Substantia nigra (tissue), 51 donors: ENCODE measurements at places on chromosomes 4 and X.

DNA sequence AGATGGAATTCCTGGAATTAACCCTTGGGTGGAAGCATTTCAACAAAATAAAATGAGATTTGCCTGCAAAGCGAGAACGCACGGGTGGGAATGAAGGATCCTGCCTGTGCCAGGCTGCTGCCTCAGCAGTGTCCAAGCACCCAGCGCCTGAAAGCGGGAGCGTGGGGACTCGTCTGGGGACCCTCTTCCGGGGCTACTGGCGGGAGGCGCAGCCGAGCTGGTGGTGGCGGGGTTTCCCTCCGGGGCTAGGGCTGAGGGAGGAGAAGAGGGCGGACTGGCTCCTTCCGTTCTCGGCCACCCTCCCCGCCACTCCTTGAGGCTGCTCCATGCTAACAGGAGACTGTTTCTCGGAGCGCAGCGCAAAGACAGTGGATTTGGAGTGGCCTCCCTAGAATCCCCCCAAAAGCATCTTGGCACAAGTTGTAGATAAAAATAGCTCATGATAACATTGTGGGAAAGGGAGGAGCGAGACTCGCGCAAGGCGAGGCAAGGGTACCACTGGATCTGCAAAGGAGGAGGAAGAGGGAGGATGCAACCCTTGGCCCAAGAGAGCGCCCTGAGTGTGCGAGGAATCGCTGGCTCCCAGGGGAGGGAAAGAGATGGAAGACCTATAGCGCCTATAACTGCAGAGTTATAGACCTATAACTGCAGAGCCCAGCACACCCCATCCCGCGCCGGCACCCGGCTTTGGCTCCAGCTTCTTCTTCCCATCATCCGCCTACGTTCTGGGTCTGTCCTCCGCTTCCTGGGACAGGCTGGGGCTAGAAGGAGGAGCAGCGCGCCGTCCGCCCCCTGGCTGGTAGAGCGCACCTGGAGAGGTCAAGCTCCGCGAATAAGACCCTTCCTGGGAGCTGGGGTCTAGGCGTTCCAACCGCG, 1.3 kb downstream of the HS3ST1 start:
- no peak for DNase-seq

- DNase-seq, result no peak
Observed at GRCh38 chrX:637660-638481, 7.3 kb downstream of the SHOX start.

GRCh38 chr4:162560073-162560472, 396.3 kb upstream of the FSTL5 start:
- no peak for DNase-seq

GRCh38 chr4:123812066-123812390, 415.4 kb downstream of the SPRY1 start:
- DNase-seq, result no peak

DNA sequence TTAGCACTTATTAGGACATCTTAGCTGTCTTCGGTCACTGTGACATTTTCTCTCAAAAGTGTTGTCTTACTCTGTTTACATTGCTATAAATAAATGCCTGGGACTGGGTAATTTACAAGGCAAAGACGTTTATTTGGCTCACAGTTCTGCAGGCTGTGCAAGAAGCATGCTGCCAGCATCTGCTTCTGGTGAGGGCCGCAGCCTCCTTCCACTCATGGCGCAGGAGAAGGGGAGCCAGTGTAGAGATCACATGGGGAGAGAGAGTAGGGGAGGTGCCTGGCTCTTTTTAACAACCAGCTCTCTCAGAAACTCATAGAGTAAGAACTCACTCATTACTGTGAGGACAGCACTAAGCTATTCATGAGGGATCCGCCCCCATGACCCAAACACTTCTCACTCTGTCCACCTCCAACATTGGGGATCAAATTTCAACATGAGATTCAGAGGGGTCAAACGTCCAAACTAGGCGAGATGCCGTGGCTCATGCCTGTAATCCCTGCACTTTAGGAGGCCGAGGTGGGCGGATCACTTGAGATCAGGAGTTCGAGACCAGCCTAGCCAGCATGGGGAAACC, 43.5 kb upstream of the HERC6 start:
- DNase-seq, result no peak
